ENCODE measurements at places on chromosomes 4 and X.
A peak's percentile ranks its signal among the peaks of the same experiment; 100 is the strongest.

GRCh38 chrX:115393271-115393670, 103.8 kb downstream of the LUZP4 start:
- DNase-seq = no peak

DNA sequence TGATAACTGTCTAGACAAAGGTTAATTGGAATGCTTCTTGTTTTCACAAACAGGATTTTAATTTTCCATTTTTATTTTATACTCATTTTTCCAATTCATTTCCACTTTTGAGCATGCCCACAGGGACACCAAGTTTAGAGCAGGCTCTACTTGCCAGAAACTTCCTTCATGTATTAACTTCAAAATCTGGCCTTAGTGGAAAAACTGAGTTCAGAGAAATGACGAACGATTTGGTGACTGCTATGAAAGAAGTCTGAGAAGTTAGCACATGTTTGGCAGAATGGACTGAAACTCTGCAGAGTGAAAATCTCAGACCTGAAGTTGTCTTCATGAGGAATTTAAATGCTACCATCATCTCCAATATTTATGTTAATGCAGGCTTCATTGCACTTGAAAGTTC, 214.1 kb downstream of the THOC2 start:
- DNase-seq = no peak

GRCh38 chr4:163556177-163556576, 61.7 kb downstream of the TMA16 start:
- no peak for DNase-seq

DNA sequence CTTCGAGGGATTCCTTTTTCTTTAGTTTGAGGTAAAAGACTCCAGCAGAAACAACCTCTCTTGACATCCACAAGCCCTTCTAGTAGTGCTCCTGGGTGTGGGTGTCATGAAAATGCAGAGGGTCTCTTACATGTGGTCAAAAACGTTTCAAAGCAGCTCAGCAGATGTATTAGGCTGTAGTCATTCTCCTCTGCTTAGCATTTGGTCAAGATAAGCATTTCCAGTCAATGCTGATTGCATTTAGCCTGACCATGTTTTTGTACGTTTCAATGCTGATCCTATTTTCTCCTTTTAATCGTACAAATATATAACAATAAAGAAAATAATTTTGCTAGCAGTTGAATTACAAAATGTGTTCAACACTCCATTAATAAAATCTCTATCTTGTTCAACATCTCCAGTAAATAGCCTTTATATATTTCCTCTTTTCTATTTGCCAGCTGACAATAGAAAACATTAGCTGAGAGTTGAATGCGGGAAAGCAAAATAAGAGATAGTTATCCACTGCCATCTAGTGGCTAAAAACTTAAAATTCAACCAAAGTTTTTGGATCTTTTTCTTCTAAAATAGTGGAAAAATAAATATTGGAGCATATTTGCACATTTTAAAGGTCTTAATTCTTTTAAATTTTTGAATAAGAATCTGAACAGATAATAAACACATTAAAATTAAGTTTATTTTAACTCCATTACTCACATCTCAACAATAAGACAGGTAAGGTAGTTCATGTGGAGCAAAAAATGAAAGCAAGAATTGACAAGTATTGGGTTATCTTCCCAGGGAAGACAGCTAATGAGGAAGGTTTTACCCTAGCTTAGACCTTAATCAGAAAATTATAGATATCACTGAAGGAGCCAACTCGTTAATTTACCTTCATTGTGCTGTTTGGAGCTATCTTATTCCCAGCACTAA, 15.2 kb upstream of the PACRGL start:
- no peak for DNase-seq

DNA sequence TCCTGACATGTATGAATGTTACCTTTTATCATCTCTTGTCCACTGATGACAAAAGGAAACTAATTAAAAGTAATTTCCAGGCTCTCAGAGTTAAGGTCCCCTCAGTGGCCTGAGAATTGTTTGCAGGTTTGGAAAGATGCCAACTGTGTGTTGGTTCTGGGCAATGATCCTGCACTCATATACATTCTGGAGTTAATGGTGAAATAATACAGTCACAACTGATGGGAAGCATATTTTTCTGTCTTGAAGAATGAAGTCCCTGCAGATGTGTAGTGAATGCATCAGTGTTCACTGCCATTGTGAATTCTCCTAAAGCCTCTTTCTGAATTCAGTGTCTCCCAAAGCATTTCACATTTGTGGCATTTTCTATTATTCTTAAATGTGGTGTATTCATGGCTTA, 238.1 kb upstream of the PPP1R2C start:
- DNase-seq = no peak

- no peak for DNase-seq
Observed at GRCh38 chr4:169070071-169070894, 60.2 kb upstream of the CBR4 start.

- no peak for DNase-seq
Observed at GRCh38 chr4:102828497-102828808, 1.1 kb upstream of the UBE2D3 start.

DNA sequence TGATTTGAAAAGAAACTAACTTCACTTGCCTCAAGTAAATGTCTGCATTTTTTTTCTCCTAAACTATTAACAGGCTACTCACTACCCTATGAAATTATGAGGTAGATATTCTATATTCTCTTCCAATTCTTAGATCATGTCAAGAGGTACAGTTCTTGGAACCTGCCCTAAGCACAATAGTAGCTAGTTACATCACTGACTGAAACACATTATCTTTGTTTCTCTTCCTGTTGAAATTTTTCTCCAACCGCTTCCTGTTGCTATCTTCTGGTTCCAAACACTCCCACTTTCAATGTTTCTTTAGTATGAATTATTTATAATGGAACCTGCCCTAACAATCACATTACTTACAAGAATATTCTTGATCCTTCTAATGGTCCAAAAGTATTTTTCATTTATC, 5.0 kb upstream of the BANK1 start:
- no peak for DNase-seq

DNA sequence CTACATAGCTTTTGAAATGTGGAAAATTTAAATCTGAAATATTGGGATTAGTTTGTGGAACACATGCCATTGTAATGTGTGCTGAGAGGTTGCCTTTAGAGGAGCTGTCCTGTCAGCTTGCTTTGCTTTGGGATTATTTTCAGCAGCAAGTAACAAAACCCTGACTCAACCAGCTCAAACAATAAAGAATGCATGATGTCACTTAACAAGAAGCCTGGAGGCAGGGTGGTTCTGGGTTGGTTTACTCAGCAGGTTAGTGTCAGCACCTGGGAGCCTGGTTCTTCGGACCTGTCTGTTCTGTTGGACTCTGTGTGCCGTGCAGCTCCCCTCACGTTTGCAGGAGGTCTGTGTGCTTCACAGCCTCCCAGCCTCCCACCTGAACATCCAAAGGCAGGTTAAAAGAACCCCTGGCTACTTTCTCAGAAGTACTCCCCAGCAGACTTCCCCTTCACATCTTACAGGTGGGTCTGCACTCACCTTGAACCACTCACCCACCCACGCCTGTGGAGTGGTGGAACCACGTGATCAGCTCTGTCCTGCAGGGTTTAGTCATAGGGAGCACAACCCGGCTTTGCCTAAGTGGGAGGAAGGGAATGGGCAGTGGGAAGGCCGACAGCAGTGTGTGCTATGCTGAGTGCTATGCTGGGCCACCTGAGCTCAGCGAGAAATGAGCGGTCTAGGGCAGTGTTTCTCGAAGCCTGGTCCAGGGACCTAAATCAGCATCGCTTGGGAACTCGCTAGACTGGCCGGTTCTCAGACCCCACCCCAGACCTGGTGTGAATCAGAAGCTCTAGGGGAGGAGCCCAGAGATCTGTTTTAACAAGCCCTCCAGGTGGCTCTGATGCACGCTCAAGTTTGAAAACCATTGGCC, 20.4 kb downstream of the TMEM131L start:
- peak; percentile 21 for DNase-seq

- no peak for DNase-seq
Observed at GRCh38 chr4:31349907-31350306, 629.7 kb downstream of the PCDH7 start.

DNA sequence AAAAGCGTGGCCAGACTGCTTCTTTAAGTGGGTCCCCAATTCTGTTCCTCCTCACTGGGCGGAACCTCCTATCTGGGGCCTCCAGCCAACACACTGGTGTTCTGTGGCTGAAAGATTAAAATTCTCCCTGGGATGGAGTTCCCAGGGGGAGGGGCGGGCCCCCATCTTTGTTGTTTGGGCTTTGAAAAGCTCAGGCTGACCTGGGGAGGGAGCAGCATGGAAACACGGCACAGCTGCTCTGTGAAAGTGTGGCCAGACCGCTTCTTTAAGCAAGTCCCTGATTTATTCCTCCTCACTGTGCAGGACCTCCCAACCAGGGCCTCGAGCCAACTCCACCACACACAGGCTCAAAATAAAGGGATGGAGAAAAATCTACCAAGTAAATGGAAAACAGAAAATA, 219.5 kb downstream of the TMEM47 start:
- no peak for DNase-seq

DNA sequence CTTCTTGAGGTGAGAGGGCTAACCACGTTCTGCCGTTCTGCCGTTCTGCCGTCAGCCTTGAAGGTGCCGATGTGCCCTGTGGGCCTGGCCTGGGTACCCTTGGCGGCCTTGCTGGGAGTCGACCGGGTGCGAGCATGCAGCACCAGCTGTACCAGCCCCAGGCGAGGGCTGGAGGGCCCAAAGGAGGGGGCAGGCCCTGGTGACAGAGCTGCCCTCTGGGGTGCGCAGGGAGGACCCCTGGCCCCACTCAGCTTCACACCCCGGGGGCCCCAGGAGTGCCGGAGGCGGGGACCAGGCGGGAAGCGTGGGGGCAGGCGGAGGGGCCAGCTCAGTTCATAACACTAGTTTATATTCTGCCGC, 22.1 kb downstream of the UVSSA start:
- no peak for DNase-seq

- peak; percentile 6 for DNase-seq
Observed at GRCh38 chrX:38754102-38754790, 47.0 kb upstream of the MID1IP1 start.

DNA sequence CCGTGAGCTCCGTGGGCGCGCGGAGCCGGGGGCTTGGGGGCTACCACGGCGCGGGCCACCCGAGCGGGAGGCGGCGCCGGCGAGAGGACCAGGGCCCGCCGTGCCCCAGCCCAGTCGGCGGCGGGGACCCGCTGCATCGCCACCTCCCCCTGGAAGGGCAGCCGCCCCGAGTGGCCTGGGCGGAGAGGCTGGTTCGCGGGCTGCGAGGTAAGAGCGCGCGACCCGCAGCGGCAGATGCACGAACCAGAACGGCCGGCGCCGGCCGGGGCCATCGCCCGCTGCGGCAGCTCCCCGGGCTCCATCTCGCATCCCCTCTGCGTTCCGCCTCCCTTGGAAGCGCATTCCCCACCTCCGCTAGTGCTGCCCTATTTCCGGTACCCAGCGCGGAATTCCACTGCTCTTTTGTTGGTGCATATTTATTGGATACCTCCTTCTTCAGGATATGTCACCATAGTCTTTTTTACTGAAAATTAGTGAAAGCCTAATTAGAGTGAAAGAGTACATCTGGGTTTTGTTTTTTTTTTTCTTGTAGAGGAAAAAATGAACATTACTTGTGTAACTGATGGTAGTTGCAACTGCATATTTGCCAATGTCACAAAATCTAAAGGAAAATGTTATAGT, 797 bp downstream of the PKD2 start:
- peak; percentile 24 for DNase-seq

DNA sequence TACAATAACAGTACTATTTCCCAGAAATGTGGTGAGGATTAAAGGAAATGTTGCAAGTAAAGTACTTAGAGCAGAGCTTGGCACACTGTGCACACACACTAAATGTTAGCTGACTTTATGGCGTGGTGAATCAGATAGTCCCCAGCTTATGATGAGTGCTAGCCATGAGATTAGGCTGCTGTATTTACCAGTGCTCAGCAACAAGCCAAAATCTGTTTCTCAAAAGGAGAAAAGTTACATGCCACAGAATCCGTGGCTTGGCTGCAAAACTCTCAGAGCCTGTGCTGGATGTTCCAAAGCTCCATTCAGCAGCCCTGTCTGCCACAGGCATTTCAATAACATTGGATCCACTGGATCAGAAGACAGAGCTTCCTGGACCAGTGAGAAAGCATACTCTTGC, 12.8 kb upstream of the STBD1 start:
- DNase-seq = no peak

Data from stimulated activated CD4-positive, alpha-beta T cell treated with anti-CD3 and anti-CD28 coated beads, Interleukin-4, amount 100 ng/mL, for 4 hours (primary cell).